Globus pallidus (tissue), 1 donor: ENCODE measurements at places on chromosomes 3 and 15.

GRCh38 chr15:98708037-98708590 lies 59.8 kb downstream of the IGF1R start:
- DNase-seq: no peak

DNA sequence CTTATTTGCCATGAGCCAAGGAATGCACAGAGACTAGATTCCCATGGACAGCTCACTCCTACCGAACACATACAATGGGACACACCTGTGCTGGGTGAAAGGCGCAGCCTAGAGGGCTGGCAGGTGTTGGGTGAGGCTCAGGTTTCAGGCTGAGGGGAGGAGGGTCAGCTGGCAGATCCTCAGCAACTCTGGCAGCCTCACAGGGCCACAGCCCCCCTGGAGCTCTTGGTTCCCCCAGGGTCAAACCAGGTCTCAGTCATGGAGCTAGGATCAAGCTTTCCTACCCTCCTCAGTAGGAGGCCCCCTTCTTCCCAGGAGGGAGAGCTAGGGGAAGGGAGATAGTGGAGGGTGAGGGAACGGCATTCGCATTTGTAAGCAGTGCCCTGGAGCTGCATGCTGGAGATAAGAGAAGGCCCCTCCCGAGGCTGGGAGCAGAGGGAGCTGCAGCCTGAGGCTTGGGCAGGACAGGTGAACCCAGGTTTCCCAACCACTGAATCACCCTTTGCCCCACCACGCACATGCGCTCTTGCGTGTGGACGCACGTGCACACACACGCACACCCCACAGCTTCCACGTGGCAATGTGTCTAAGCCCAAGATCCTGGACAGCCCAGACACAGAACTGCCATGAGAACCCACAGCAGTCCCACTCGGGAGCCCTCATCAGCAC lies 26.3 kb upstream of the TFRC start:
- no peak for DNase-seq

DNA sequence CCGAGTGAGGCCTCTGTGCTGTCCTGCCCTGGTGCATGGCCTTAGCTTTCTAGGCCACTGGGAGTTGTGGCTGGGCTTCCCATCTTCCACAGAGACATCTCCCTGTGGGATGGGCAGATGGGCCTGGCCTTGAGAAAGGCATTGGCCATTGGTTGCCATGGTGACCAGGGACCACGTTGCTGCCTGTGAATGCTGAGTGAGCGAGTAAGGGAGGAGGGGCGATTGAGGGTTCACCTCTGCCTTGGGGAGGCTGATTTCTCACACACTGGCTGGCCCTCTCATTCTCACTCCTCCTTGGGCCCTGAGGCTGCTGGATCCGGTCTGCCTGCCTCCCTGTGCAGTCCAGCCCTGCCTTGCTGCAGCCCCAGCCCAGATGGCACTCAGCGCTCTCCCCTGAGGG lies 26.4 kb upstream of the DOCK3 start:
- DNase-seq: no peak

- no peak for DNase-seq
These were observed 17.9 kb upstream of the SATB1 start for GRCh38 chr3:18442756-18443664.

GRCh38 chr3:9732740-9733115 lies 1.2 kb downstream of the BRPF1 start:
- DNase-seq: no peak

GRCh38 chr3:69282181-69282580 lies 103.7 kb downstream of the FRMD4B start:
- DNase-seq: no peak

GRCh38 chr3:108757404-108757982 lies at the start of gene RETNLB:
RETNLB (minus strand) TSS chr3:108757410; CDS start chr3:108757185, 225 bp downstream.
- DNase-seq: no peak

GRCh38 chr3:138472141-138472825 lies 37.9 kb downstream of the ESYT3 start:
- DNase-seq: no peak

- DNase-seq: no peak
These were observed 1.9 kb downstream of the TCF12 start for GRCh38 chr15:56920367-56920627.
